ENCODE measurements at places on chromosomes 11 and 22.

DNA sequence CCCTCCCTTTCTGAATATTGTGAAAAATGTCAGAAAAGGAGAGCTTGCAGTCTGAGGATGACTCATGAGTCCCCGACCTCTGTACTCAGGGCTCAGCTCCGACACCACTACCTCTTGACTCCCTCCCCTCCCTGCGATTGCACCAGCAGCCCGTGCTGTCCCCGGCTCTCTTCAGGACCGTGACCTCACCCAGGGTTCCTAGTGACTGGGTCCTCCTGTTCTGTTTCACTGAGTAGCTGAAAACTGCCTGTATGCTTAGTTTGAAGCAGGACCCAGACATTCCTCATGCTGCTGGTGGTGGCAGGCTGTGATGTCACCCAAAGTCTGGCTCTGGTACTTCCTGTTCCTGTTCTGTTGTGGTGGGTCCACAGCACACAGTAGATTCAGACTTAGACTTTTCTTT, 11.7 kb downstream of the PHRF1 start:
- peak; percentile 92 for DNase-seq

GRCh38 chr11:67321313-67321871, 18.1 kb downstream of the SSH3 start:
- DNase-seq, result no peak

DNA sequence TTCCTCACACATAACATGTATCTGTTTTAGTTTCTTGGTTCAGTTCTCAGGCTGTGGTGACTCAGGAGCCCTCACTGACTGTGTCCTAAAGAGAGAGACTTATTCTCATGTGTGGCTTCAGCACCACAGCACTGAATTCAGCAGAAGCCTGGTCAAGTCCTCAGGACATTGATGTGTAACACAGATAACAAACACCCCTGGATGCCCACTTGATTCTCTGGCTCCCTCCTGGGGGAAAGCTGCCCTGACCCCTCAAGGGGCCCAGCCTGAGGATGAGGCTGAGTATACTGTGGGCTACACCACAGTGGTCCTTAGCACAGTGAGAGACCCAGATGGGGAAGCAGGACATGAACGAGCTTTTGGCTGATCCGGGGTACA, 87.2 kb upstream of the VPREB1 start:
- DNase-seq, result no peak

DNA sequence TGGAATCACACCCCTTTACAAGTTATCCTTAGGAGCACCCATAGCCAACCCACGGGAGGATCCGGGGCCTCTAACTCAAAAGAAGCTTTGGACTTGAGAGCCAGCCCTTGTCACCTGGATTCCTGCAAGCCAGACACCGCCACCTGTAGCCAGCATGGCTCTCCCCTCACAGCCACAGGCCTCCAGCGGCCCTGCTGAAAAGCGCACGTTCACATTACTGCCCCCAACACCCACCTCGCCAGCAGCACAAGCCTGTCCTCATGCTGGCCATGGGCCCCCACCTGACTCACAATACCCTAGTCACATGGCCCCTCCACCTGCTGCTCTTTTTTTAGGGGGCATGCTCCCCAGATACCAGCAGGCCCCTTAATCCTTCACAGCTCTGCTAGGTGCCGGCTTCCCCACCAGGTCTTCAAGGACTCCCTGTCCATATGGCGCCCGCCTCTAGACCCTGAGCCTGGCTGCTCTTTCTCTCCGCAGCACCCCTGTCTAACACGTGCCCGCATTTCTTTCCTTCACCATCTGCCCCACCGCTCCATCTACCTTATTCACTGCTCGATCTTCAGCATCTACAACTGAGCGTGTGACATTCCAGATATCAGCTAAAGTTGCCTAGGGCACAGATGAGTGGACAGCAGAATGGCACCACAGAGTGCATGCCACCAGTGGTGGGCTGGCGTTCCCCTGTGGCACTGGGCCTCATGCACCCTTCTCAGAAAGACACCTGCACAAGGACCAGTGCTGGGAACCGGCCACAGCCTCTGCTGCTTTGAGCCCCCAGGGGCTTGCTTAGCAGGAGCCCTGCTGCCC, 6.6 kb downstream of the CARS1 start:
- DNase-seq, result no peak

DNA sequence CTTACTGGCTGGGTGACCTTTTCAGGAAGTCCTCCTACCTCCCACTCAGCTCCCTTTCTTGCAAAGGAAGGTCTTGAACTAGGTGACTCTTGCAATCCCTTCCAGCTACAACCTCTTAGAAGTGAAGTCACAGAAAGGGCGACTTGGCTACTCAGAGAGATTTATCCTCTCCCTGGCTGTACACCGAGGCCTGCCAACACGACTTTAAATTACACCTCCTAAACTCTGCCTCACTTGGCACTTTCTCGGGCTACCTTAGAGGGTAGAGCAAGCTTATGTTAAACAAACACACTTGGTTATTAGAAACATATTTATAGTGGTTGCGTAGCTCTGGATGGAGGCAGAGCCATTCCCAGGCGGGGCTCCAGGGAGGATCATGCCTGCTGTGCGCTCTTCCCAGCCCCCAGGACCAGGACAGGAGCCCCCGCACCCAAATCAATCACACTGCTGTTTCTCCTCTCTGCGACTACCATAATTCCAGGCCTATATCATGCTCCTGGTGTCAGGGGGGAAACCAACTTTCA, 358.4 kb downstream of the BUD13 start:
- DNase-seq, result no peak

DNA sequence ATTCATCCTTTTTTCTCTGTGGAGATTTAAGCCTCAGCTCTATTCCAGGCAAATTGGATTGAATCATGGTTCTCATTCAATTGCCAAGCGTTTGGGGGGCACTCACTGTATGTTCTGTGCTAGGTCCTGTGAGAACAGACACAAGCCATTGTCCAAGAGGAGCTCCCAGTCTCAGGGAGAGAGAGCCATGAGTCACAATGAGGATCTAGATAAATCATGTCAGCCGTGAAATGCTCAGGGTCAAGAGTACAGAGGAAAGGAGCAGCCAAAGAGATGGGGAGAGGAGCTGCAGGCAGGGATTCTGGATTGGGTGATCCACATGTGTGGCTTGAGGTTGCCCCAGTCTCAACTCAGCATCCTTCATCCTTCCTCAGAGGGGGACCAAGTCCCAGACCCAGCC, 93.6 kb downstream of the FEZ1 start:
- no peak for DNase-seq

- no peak for DNase-seq
Measured at GRCh38 chr11:117281159-117281558, 10.0 kb upstream of the BACE1-AS start.

DNA sequence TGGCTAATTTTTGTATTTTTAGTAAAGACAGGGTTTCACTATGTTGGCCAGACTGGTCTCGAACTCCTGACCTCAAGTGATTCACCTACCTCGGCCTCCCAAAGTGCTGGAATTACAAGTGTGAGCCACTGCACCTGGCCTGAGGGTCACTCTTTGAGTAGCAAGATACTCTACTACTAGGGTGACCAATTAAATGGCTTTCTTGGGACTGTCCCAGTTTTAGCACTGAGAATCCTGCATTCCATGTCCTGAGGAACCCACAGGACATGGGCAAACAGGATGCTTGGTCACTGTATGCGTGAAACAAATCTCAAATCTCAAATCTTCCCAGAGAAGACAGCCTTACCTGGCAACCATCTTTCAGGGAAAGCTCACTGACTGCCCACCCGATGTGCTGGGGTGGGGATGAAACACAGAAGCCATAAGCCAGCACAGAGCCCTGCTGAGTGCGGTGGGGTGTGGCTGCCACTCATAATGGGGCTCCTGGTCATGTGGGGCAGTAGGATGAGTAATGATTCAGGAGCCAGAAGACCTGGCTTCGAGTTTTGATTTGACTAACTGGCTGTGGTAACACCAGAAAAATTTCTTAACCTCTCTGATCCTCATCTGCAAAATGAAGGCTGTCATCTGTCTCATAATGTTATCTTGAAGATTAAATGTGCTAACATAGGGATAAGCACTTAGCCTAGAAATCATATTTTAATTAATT, 11.5 kb downstream of the CLMP start:
- DNase-seq, result no peak

DNA sequence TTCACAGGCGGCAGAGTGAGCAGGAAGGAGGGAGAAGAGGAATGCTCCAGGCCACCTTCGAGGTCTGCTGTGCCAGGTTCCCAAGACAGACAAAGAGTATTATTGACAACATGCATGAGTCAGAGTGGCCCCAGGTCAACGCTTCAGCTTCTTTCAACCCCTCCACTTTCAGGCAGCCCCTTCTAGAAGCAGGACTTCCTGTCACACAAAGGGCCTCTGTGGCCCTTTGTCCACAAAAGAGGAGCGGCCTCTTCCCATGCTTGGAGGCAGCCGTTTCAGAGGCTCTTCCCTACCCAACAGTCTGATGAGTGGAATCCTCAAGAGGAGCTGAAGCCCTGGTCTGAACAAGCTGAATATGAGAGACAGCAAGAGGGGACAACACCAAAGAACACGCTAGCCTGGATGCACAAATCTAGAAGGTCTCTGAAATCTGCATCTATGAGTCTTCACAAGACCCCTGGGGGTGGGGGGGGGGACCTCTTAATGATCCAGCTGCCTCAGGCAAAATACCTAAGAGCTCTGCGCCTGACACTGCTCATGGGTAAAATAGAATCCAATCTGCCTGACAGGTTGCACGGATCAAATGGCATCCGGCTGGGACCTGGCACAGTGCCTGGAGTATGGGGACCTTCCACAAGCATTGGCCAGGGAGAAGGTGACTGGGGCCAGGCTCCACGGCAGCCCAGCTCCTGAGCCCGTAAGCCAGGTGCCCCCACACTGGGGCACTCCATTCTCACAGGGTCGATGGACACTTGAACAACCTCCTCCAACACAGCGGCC, 67.5 kb downstream of the PACSIN2 start:
- DNase-seq, result no peak

DNA sequence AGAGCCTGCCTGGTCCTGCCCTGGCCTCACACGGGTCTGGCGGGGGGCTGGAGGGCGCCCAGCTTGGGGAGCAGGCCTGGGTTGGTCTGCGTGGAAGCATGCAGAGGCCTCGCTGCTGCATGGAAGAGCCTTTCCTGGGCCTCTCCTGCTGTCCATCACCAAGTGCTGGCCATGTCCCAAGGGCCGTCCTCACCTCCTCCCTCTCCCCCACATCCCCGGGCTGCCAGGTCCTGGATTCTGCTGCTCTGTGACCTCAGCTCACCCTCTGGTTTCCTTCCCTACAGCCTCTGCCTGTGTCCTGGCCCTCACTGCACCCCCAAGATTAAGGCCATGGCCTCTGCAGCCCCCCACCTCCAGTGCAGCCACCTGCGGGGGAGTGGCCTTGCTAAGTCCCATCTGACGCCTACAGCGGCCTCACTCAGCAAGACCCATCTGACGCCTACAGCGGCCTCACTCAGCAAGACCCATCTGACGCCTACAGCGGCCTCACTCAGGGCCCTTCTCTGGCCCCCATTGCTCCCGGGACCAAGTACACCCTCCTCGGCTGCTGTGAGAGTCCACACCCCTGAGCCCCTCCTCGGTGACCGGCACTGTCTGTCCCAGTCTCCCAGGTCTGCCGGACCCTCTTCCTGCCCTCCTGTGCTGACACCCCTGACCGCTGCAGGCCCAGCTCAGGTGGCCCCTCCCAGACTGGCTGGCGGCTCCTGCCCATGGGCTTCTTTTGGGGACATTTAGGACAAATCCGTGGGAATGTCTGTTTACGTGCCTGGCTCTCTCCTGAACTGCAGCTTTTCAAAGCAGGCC, 119.5 kb upstream of the B3GAT1 start:
- DNase-seq, result no peak

GRCh38 chr11:132278801-132279574, 908.6 kb downstream of the NTM start:
- DNase-seq, result peak; percentile 18

- DNase-seq, result no peak
Measured at GRCh38 chr11:127225619-127226018, 225.0 kb upstream of the KIRREL3 start.

- DNase-seq, result peak; percentile 42
Measured at GRCh38 chr22:30305906-30306626, 16.8 kb upstream of the CASTOR1 start.

- no peak for DNase-seq
Measured at GRCh38 chr11:3225159-3225758, 6.6 kb upstream of the MRGPRG start.

GRCh38 chr22:46866591-46866990, 104.1 kb downstream of the TBC1D22A start:
- DNase-seq, result no peak

DNA sequence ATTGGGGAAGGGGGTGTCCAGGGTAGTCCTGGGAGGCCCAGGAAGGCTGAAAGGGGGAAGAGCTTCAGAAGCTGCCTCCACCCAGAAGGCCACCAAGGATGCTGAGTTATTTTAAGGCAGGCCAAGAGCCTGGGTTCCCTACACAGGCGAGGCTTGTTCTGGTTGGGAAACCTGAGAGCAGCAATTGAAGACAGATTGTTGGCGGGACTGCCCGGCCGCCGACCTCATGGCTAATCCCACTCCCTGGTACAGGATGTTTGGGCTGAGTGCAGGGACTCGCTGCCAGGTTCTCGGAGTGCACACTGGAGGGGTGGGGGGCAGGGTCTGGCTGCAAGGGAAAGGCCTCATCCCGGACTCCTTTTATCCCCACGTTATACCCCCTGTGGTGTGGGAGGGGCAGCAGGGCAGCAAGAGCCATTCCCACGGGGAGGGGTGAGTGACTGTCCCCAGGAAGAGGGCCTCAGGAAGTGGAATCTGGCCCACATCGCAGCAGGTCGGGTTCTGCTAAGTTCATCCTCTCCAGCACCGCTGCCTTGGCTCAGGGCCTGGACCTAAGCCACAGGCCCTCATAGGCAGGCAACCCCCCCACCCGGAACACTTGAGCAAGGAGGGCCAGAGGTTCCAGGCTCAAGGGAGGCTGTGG, 43.6 kb upstream of the PRR5 start:
- no peak for DNase-seq

DNA sequence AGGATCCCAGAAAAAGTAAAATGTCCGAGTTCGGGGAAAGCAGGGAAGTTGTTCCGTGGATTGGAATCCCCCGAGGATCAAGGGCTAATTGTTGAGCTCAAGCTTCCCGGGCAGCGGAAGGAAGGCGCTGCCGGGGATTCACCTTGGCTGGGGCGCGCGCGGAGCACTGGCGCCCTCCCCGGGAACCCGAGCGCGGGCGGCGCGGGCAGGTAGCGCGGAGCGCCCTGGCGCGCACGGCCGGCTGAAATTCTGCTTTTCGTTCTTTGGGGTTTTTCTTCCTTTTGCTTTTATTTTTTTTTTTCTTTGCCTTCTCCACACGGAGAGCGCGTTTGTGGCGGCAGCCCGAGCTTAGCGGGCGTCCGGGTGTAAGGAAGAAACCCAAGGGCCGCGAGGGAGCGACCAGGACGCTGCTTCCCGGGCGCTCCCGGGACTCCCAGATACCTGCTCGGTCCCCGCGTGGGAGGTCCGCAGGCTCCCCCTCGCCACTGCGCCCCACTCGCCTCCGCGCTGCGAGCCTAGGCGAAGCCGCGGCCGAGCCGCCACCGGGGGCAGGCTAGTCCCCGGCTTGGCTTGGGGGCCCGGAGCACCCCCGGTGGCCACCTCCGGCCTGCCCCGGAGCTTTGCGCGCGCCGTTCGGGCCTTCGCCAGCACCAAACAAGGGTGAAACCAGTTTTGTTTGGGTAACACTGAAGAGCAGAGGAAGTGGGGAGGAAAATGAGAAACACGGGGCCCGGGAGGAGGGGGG, 4.8 kb upstream of the IGF2 start:
- no peak for DNase-seq
